ENCODE measurements at places on chromosomes 1 and 21.

GRCh38 chr21:14900611-14901010 lies 164.2 kb downstream of the NRIP1 start:
- DNase-seq = no peak

DNA sequence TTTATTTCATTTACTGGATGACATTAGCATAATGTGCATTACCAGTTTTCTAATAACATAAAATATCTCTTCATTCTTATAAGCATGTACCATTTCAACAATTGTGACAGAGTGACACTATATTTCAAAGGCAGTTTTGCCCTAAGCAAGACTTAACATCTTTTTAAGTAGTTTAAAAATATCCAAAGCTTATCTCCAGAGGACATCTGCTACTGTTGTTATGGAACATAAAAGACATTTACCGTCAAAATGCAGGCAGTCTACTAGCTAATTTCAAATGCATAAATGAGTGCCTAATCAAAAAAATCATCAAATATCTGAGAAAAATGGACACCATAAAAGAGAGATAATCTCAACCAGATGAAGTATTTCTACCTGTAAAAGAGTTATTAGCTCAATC lies 782.4 kb upstream of the BRINP3 start:
- DNase-seq = no peak

DNA sequence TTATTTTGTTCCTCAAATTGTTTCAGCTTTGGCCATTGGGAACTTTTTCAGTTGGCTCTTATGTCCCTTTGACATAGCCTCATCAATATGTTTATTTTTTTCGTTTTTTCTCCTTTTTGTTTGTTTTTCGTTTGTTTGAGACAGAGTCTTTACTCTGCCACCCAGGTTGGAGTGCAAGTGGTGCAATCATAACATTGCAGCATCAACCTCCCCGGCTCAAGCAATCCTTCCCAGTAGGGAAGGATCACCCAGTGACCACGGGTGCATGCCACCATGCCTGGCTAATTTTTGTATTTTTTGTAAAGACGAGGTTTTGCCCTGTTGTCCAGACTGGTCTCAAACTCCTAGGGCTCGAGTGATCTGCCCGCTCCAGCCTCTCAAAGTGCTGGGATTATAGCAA lies 8.1 kb downstream of the POLR3GL start:
- DNase-seq = no peak

DNA sequence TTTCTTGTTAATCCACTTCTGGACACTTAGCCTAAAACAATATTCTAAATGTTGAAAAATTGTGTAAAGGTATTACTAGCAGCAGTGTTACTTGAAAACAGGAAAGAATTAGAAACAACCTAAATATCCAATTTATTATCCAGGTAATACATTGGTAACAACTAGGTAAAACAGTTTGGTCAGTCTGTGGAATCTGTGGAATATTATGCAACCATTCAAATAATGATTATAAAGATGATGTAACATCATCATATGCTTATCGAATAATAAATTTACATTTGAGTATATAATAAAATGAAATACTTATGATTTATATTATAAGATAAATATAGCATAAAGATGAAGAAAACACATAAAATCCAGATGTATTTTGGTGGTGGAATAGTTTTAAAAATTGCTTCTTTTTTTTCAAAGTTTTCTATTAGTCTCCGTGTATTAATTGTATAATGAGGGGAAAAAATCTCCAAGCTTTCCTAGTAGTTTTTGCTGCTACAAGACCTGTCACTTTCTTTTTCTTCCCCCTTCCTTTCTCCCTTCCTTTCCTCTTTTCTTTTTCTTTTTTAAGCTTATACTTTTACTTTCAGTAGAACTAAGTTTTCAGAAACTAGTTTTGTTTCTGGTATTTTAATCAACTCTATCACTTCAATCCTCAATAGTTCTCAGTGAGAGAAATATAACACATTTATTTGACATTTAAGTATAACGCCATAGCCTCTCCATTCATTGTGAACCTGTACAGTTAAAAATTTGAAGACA lies 197.8 kb upstream of the HMCN1 start:
- no peak for DNase-seq

DNA sequence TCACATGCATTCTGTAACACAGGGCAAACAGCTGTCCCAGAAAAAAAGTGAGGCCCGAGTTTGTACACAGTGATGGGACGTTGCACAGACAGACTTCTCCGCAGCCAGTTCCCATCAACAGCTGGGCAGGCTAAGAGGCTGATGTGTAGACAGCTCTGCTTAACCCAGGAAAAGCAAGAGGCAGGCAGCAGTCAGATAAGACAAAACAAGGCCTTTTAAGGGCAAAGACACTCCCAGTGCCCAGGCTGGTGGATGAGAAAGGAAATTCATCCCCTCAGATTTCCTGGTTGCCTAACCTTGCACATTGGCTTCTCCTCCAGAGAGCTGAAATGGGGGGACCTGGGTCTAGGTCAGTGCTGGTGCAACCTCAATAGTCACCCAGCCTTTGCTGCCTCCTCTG lies 17.2 kb upstream of the PHLDA3 start:
- no peak for DNase-seq

GRCh38 chr1:233368106-233368788 lies 40.7 kb downstream of the MAP3K21 start:
- DNase-seq = no peak

- DNase-seq = no peak
These were observed 32.3 kb downstream of the CCN1 start for GRCh38 chr1:85612704-85613361.

GRCh38 chr1:166947398-166948043 lies 27.8 kb downstream of the ILDR2 start:
- DNase-seq = peak; percentile 51

DNA sequence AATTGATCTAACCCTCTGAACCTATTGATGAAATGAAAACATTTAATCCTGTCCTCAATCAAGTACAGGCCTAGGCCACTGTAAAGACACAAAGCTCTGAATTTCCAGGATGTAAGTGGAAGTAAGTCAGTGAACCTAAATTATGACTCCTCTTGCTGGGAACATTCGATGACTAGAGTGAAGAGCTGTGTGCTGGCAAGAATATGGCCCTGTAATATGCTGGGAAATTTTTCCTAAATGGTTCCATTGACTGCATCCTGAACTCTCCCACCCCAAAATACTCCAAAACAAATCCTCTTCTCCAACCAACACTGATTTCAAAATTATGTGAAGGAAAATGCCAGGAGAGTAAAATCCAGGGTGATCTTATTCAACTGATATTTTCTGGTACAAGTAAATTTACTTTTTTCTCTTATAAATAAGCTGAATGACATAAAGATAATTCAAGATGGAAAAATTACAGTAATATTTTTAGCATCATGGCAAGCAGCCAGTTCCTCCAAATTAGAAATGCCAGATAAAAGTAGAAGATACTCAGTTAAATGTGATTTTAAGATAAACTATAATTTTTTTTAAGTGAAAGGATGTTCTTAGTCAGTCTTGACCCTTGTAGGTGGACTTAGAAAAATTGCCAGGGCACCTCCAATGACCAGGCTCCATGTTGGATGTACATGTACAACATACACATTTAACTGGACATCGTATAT lies 269.4 kb downstream of the PTGER3 start:
- DNase-seq = no peak

- no peak for DNase-seq
These were observed 75.3 kb downstream of the ST6GALNAC5 start for GRCh38 chr1:76942549-76942948.

DNA sequence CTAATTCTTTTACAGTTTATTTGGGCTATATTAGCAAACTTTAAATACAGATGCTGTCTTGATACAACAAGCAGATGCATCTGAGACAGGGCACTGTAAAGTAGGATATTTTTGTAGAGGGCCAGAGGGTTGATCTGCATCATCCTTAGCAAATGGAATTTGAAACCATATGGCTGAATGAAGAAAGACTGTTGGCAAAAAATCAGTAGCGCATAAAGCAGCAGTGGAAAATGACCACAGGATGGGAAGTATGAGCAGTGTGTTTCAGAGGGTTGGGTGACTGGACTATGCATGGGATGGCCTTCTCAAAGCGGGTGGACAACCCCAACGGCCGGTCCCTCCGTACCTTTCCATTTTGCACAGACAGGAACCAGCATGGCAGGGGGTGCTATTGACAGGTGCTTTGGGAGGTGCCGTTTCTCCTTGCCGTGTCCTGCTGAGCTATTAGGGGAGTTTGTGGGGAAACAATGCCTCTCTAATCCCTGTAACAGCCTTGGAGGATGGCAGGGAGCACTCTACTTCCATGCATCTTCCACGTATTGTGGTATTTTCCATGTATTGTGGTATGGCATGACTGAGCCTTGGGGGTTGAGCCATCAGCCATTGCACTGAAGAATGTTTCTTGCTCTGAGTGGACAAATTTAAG lies 5.9 kb downstream of the LRRC8B start:
- no peak for DNase-seq

- DNase-seq = no peak
These were observed 17.4 kb downstream of the PIK3R3 start for GRCh38 chr1:46114925-46115603.

DNA sequence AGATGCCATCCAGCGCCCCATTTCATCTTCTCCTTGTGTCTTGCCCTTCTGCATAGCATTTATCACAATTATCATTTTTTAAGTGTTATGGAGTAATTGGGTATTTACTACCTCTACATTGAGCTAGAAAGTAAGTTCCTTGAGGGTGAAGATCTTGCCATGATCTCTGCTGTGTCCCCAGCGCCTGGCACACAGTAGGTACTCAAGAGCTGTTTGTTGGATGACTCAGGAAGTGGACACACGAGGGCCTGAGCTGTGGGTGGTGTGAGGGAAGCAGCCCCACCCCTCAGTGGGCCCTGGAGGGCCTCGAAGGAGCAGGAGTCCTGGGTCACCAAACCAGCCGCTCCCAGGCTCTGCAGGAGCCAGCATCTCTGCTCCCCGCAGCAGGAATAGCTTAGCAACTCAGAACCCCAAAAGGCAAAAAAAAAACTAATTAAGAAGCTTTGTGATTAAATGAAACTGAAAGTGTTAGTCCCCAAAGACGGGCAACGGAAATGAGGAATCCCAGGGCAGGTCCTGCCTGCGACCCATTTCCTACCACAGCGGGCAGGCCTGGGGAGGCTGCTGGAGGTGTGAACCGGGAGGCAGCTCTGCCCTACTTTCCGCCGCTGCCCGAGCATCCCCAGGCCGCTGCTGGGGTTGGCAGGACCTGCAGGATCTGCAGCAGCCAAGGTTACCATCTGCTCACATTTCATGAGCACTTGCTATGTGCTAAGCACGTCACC lies 87.7 kb downstream of the LACTBL1 start:
- no peak for DNase-seq

DNA sequence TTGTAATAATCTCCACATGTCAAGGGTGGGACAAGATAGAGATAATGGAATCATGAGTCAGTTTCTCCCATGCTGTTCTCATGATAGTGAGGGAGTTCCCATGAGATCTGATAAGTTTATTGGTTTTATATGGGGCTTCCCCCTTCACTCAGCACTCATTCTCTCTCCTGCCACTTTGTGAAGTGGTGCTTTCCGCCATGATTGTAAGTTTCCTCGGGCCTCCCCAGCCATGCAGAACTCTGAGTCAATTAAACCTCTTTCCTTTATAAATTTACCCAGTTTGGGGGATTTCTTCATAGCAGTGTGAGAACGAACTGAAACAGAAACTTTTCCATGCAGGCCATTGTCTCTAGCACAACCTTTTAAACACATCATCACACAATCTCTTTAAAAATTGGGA lies 221.5 kb upstream of the BRINP3 start:
- no peak for DNase-seq

GRCh38 chr1:43688594-43689000 lies 18.7 kb upstream of the ST3GAL3 start:
- no peak for DNase-seq

GRCh38 chr1:233294913-233295236 lies 650 bp downstream of the PCNX2 start:
- peak; percentile 5 for DNase-seq

DNA sequence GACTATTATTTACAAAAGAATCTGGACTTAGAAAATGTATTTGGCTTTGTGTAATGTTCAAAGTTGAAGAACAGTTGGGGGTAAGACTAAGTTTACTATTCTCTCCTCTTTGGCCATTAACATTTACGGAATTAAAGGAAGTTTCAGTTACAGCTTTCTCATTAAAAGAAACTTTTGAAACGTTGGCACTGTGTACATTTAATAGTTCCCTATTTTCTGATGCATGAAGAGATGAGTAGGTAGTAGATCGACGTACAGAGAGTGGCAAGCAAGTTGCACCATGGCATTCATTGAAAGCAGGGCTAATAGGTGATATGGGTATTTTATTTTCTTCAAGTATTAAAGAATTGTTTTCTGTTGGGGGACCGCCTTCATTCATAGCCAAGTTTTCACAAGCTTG lies 3.2 kb downstream of the ASPM start:
- no peak for DNase-seq

DNA sequence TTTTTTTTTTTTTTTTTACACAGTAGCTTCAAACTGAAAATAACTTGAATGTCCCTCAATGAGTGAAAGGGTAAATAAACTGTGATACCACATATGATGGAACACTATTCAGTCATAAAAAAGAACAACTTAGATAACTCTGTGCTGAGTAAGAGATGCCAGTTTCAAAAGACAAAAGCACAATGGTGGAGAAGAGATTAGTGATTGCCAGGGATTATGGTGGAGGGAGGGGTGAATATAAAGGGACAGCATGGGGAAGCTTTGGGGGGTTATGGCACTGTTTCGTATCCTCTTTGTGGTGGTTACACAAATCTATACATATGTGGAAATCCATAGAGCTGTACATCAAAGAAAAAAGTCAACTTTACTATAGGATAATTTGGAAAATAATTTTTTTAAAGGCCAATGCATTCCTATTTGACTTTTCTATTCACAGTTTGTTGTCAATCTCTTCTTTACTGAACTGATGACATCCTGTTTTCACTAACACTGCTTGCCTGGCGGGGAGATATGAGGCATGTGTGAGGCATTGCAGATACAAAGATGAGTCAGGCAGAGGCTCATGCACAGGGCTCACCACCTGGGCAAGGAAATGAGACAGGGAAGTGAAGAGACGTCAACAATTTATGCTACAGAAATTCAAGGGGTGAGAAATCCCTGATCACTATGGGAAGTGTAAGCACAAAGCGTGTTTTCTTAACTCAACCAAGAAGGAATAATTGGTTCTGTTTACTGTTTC lies 302.7 kb downstream of the DUSP10 start:
- no peak for DNase-seq

DNA sequence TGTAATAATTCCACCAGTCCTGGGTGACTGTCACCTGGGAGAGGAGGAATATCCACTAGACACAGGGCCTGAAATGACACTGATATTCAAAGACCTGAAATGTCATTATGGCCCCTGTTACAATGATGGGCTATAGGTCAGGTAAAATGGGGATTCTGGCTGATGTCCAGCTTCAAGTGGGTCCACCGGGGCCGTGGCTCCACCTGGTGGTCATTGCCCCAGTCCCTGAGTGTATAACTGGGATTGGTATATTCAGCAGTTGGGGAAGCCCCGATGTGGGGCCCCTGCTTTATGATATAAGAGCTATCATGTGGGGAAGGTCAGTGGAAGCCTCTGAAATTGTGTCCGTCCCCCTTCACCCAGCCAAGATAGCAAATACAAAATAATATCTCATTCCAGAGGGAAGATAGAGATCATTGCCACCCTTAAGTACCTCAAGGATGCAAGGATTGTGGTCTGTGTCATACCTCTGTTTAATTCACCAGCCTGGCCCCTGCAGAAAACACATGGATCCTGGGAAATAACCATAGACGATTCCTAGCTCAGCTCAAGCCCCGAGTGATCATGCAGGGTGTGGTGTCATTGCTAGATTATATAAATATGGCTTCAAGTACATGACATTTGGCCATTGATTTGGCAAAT lies 19.4 kb downstream of the PLEKHO1 start:
- DNase-seq = peak; percentile 31

- no peak for DNase-seq
These were observed 70.2 kb upstream of the CDC42BPA start for GRCh38 chr1:227388214-227389168.

GRCh38 chr1:18875107-18875795 lies 15.8 kb upstream of the TAS1R2 start:
- DNase-seq = peak; percentile 64
